NT2/D1 (cell line): ENCODE measurements at places on chromosomes 11 and 22.

DNA sequence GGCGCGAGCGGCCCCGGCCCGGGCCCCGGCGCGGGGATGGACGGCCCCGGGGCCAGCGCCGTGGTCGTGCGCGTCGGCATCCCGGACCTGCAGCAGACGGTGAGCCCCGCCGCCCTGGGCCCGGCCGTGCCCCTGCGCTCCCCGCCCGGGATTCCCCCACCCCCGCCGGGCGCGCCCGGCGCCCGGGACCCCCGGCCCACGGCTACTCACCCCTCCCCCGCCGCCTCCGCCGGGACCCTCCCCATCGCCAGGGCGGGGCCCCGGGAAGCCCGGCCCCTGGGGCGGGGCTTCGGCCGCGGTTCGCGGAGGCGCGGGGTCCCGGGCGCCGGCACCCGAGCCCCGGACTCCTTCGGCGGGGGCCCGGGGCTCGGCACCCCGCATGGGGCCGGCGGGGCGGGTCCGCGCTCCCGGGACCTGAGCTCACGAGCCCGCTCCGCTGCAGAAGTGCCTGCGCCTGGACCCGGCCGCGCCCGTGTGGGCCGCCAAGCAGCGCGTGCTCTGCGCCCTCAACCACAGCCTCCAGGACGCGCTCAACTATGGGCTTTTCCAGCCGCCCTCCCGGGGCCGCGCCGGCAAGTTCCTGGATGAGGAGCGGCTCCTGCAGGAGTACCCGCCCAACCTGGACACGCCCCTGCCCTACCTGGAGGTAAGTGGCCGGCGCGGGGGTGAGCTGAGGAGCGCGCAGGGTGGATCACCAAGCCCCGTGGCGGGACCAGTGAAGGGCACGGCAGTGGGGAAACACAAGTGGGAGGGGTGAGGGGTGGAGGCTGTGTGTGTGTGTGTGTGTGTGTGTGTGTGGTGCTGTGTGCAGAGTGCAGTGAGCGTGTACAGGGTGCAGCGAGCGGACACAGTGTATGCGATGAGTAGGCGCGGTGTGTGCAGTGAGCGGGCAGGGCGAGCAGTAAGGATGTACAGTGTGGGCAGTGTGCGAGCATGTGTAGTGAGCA lies 2.3 kb downstream of the SHANK3 start:
- DNase-seq = peak; percentile 56

DNA sequence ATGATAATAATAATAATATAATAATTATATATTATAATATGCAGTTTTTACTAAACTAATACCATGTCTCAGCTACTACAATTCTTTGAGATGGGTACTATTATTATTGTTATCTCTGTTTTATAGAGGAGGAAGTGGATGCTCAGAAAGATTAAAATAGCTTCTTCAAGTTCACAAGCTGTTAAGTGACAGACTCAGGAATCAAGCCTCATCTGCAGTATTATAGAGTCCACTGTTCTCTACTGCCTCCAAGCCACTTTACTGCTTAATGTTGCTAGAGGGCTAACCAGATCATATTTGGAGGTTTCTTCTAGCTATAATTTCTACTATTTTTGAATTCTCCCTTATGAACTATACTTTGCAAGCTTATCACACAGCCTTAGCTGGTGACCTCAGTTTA lies 62.7 kb downstream of the CSTPP1 start:
- DNase-seq = no peak

- no peak for DNase-seq
Observed at GRCh38 chr11:73949912-73950311, 914 bp upstream of the DNAJB13 start.

- DNase-seq = no peak
Observed at GRCh38 chr22:39229688-39230260, 15.0 kb downstream of the PDGFB start.

GRCh38 chr11:37788141-37788877 lies 1190.3 kb upstream of the RAG2 start:
- no peak for DNase-seq

- DNase-seq = no peak
Observed at GRCh38 chr22:40606306-40606705, 30.2 kb downstream of the MRTFA start.

GRCh38 chr11:107331728-107332127 lies 125.9 kb downstream of the CWF19L2 start:
- DNase-seq = no peak

DNA sequence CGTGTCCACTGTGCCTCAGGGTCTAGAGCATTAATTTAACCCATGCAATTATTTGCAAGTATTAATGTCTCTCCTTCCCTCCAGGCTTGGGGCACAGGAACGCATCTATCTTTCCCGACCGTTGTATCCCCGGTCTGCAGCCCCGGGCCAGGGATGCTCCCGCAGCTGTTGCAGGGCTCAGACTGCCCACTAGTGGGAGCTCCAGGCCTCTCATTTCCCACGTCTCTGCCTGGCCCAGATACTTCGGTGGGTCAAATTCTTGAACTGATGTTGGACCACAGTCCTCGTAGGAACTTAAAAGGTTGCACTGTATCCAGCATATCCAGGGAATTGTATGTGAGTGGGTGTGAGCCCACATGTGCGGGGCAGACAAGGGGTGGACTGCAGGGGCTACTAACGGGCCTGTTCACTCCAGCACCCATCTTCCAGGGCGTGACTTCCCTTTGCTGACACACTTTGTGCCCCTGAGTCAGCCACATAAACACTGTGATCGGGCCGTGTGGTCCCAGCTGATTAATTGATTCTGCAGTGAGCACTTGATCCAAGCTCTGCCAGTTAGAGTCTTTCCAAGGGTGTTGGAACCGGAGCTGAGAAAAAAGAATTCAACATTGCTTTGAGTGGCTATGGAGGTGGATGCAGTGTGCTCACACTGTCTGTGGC lies 451.3 kb downstream of the TBC1D22A start:
- DNase-seq = peak; percentile 11

GRCh38 chr22:42336527-42337227 lies 66.2 kb upstream of the TCF20 start:
- no peak for DNase-seq

GRCh38 chr11:7905961-7906429 lies 25.1 kb downstream of the OR10A6 start:
- peak; percentile 28 for DNase-seq

DNA sequence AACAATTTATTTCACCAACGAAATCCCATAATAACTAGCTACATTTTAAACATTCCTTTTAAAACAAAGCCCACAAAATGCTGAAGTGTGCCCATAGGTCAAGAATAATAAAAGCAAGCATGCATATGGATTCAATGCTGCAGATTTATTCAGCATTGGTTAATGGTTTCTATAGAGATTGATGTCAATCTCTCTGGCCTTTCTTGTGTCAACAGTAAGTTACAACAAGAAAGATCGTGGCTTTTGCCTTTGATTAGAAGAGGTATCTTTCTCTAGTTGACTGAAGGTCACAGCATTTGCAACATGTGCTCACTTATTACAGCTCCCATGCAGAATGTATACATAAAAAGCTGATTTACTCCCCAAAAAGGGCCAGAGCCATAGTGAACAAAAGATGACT lies 1.4 kb upstream of the SOX6 start:
- no peak for DNase-seq

- no peak for DNase-seq
Observed at GRCh38 chr11:32531528-32531927, 52.1 kb upstream of the EIF3M start.

DNA sequence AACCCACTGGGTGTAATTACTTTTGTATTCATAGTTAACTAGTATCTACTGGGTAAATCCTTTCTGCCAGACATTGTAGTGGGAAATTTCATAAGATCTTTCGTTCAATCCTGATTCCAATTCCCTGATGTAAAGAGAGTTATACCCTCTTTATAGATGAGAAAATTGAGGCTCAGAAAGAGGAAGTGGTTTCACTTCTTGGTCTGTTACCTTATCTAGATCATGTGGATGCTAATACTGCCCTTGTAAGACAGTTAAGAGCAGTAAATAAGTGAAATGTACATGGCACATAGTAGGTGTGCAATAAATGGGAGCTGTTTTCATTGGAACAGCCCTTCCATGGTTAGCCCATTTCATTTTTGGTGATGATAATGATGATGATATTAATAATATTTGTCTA lies 46.7 kb downstream of the TIMP3 start:
- DNase-seq = no peak

DNA sequence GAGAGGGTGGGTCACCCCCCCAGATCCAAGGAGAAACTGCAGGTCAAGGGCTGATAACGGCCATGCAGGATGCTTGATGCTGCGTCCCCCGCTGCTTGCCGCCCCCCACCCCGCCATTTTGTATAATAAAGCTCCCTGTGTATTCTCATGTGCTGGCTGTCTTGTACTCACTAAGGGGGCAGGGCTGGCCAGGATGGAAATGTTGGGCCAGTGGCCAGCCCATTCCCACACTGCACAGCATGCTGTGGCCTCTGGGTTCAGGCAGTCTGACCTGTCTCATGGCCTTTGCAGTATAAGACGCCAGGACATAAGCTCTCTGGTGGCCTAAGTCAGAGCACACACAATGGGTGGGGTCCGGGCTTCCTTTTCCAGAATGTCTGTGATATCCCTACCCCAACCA lies 421 bp upstream of the PRR33 start:
- no peak for DNase-seq

DNA sequence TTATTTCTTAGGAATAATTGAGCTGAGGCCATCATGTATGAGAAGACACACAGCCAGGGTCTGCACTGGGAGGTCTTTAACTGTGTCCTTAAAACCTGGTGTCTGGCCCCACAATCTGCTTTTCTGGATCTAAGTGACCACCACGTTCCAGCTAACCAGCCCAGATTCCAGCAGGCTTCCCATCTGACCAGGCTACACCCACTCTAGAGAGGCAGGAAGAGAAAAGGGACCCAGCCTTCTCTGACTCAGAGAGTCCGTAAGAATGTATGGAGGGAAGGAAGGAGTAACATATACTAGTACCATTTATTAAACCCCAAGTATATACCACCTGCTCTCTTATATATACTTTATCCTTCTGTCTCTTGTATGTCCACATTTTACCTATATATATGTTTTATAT lies 80.1 kb downstream of the LDLRAD3 start:
- no peak for DNase-seq

- DNase-seq = no peak
Observed at GRCh38 chr22:38050720-38051119, 6.5 kb upstream of the PICK1 start.
